ENCODE measurements at places on chromosomes 13 and 19.

DNA sequence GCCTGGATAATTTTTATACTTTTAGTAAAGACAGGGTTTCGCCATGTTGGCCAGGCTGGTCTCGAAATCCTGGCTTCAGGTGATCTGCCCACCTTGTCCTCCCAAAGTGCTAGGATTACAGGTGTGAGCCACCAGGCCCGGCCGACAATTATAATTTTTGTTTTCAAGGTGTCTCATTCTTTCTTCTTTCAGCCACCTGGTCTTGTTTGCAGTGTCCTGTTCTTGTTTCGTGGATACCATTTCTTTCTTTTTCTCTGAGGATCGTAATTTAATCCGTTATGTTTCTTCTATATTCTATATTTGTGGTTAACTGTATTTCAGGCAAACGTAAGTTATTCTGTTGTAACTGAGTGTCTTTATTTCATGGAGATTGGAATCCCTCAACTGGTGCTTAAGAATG, 15.7 kb downstream of the TIMM13 start:
- DNase-seq: no peak

GRCh38 chr13:114296902-114297301, 15.5 kb downstream of the UPF3A start:
- DNase-seq: no peak

DNA sequence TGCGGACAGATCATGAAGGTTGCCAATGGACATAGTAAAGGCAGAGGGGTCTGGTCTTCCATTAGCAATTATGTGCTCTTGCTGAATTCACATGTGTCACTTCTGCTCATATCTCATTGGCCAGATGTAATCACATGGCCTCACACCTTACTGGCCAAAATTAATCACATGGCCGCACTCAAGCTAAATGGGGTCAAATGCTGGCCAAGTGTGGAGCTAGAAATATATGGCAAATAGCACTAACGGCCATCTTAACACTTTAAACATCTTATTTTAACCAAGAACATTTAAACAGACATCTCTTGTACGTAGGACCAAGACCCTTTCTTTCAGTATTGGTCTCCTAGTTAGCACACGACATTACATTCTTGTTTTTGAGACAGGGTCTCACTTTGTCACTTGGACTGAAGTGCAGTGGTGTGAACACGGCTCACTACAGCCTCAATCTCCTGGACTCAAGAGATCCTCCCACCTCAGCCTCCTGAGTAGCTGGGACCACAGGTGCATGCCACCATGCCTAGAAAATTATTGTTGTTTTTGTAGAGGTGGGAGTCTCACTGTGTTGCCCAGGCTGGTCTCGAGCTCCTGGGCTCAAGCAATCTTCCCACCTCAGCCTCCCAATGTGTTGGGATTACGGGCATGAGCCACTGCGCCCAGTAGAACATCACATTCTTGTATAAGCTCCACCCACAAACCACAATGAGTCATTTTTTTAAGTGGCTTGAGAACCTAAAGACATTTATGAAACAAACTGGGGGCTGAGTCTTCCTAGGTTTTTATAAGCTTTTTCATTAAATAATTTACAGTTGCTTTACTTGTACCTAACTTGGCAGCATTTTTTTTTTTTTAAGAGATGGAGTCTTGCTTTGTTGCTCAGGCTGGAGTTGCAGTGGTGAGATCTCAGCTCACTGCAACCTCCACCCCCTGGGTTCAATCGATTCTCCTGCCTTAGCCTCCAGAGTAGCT, 2.9 kb upstream of the PTOV1 start:
- no peak for DNase-seq

GRCh38 chr13:51806566-51806965, 2.6 kb upstream of the DHRS12 start:
- DNase-seq: no peak

GRCh38 chr19:18257503-18258470, 16.5 kb downstream of the IQCN start:
- DNase-seq: no peak

DNA sequence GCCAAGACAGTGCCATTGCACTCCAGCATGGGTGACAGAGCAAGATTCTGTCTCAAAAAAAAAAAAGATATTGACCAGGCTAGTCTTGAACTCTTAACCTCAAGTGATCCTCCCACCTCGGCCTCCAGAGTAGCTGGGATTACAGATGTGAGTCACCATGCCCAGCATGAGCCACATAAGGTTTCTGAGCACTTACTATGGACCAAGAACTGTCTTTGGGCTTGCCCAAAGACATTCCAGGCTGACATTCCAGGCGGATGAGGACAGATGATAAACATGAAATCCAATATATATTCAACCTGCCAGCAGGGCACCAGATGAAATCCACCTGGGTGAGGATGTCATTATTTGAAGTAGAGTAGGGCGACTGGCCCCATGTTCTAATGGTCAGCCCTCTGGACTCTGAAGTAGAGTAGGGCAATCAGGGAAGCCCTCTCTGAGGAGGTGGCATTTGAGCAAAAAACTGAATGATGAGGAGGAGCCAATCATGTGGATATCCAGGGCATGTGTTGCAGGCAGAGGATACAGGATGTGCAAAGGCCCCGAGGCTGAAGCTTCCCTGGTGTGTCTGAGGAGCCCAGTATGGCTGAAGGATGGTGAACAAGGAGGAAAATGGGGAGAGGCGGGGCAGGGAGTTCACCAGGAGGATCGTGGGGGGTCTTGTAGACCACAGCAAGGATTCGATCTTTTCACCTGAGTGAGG, 4.0 kb downstream of the C19orf38 start:
- no peak for DNase-seq

GRCh38 chr13:114099191-114099590, 33.2 kb downstream of the RASA3 start:
- DNase-seq: no peak

DNA sequence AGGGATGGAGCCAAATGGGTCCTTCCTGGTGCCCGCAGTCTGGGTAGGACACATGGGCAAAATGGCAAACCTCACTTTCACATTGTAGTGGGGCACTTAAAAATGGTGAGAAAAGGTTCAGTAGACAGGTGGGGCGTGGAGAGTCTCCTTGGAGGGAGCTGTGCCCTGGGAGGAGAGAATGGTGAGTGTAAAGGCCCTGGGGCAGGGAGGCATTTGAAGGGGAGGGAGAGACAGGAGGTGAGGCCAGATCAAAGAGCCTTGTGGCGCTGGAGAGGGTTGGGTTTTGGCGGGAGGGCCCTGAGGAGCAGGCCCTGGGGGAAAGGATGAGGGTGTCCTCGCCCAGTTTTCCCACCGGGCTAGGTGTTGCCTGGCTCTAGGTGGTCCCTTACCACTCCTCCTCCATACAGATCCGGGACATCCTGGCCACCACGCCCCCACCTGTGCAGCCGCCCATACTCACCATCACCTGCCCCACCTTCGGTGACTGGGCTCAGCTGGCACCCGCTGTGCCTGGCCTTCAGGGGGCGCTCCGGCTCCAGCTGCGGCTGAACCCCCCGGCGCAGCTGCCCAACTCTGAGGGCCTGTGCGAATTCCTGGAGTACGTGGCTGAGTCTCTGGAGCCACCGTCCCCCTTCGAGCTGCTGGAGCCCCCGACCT, 6.3 kb downstream of the MAP1S start:
- DNase-seq: no peak
